Bronchial epithelial cell (primary cell): ENCODE measurements at places on chromosomes 7 and 10.
A peak's percentile ranks its signal among the peaks of the same experiment; 100 is the strongest.

DNA sequence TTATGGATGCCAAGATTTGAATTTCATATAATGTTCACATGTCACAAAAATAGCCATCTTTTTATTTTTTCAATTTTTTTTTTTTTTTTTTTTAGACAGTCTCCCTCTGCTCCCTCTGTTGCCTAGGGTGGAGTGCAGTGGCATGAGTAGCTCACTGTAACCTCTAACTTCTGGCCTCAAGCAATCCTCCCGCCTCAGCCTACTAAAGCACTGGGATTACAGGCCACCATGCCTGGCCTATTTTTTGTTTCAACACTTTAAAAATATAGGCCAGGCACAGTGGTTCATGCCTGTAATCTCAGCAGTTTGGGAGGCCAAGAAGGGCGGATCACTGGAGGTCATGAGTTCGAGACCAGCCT is 246.3 kb downstream of the SKIDA1 start:
- no peak for DNase-seq

DNA sequence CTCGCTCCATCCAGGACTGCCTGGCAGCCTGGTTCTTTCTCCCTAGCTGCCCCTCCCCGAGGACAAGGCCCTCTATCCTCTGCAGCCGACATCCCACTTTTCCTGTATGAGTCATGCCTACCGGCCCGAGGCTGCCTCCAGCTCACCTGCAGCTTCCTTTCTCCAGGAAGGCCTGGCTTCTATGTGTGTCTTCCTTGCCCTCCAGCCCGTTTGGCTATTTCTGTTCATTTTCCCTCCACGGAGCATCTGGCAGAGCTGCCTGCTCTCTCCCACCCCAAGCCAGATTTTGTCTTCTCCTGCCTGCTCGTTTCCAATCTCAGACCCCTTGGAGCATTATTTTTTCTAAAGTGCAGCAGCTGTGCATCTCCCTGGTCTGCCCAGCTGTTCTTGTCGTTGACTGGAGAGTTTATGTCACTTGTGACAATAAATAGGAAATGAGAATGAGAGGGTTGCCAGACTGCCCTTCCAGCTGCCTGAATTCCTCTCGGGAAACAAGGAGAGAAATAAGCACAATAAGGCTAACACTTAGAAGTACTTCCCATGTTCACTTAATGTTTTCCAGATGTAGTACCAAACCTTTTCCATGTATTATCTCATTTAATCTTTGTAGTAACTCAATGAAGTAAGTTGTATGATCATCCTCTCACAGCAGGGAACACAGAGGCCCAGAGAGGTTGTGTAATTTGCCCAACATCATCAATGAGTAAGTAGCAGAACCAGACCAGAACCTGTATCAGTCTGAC is 19.7 kb downstream of the UBTD1 start:
- peak; percentile 80 for DNase-seq

- DNase-seq: no peak
These were observed 17.5 kb upstream of the NT5C3A start for GRCh38 chr7:33079763-33080690.

DNA sequence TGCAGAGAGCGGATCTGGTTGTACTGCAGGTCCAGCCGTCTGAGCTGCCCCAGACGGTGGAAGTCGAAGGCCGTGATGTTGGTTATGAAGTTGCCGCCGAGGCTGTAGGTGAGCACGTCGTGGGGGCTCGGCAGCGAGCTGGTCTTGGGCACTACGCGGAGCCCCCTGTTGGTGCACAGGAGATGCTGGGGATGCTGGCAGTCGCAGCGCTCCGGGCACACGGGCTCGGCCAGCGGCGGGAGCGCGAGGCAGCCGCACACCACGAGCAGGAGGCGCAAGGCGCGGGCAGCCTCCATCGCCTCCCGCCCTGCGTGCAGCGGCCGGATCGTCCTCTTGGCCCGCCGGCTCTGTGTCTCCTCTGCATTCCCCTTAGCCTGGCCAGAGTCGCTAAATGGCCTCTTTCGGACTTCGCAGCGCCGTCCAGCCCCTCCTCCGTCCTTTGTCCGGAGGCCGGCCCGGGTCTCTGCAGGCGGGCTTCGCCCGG is 337 bp downstream of the TRIL start:
- DNase-seq: no peak

DNA sequence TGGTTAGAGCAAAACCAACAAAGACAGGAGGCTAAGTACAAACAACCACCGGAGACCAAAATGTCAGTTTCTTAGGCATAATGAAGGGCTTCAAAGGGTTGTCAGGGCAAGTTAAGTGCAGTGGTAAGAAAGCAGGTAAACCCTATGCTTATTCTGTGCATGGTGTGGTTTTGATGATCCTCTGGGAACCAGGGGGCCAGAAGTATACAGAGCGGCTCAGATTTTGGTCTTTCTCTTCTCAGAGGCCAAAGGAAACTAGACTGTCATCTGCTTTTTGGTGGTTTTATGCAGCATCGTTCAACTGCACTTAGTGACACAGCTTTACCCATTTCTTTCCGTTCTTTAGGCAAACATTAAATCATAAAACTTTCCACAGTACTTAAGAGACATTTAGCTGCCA is 332.7 kb upstream of the CELF2 start:
- DNase-seq: no peak
